T-cell (primary cell): ENCODE measurements at places on chromosomes 5 and 9.

GRCh38 chr5:83921666-83922193, 201.1 kb upstream of the HAPLN1 start:
- no peak for DNase-seq

DNA sequence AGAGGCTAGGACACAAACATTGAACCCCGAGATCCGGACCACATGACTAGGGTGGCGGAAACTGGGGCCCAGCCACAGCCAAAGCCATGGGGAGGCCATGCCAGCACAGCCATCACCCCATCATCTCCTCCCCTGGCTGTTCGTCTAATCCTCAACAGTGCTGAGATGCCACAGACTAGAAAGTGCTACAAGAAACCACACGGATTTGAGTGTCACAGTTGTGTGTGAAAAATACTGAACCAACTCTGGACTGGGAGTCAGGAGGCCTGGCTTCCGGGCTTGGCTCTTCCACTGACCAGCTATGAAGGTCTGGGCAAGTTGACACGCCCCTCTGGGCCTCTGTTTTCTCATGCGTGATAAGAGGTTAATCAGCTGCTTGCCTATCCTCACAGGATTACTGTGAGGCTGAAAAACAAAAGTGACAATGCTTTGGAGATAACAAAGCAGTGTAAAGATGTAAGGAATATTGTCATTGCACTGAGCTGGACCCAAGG, 38.8 kb upstream of the SHB start:
- no peak for DNase-seq

DNA sequence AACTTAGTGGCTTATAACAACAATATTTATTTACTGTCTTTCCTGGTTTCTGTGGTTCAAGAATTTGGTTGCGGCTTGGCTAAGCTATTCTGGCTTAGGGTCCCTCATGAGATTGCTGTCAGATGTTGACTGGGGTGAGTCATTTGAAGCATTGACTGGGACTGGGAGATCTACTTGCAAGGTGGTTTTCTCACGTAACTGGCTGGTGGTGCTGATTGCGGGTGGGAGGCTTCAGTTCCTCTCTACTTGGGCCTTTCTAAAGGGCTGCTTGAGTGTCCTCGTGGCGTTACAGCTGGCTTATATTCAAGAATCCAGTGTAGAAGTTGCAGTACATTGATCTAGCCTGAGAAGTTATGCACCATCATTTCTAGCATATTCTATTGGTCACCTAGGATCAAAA, 218.5 kb upstream of the ELAVL2 start:
- DNase-seq, result no peak

- no peak for DNase-seq
These were observed 63.3 kb upstream of the ZFR start for GRCh38 chr5:32507738-32508434.

DNA sequence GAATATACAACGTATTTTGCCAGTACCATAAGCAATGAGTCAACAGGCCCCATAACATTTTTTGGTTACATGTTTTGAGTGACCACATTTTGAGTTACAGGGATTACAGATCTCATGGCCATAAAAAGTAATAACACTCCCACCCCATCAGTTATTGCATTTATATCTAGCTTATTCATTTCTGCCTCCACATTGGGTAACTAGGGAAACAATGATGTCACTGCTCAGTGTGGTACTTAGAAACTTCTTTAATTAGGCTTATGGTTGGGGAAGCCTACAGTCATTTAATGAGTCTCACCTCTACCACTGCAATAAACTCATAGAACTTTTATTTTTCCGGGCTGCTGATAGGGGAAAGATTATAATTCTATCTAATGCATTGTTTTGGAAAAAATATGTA, 39.9 kb upstream of the SMIM15 start:
- DNase-seq, result no peak

DNA sequence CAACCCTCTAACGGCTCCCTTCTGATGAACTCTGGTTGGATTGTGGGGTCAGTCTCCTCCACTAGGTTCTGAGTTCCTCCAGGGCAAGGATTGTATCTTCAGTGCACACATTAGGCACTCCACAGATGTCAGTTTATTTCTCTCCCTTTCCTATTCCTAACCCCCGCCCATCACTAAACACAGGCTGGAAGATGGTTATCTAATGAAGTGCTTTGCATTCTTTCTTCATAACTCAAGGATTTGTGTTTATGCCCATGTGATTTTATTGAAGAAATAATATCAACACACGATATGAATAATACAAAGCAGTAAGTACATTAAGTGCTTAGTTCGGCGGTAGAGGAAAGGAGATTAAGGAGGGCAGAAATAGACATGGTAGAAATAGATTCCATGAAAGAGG, 4.4 kb upstream of the CREBRF start:
- no peak for DNase-seq
